ENCODE measurements at places on chromosomes 5 and 9.

DNA sequence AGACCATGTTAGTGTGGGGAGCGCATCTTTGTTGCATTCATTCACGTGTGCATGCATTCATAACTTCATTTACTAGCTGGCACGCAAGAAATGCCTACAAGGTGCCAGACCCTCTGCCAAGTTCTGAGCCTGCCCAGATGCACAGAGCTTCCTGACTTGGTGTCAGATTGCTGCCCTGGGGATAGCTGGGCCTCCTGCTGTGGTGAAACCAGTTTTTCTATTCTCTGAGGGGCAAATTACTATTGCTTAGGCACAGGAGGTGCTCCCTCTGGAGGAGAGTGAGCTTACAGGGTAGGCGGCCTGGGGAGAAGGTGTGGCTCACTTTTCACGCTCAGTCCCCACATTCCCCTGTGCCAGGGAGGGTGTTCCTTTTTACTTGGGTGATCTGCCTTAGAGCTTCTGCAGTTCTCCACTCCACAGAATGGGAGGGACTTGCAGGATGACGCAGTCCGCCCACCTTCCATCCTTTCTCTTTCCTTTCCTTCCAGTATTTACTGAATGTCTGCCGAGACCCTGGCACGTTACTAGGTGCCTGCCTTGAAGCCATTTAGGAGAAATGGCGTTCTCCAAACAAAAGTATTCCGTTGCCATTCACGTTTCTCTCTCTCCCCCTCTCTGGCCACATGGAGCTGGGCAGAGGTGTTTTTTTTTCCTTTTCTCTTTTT, 27.9 kb upstream of the CTNNA1 start:
- DNase-seq = peak; percentile 67

DNA sequence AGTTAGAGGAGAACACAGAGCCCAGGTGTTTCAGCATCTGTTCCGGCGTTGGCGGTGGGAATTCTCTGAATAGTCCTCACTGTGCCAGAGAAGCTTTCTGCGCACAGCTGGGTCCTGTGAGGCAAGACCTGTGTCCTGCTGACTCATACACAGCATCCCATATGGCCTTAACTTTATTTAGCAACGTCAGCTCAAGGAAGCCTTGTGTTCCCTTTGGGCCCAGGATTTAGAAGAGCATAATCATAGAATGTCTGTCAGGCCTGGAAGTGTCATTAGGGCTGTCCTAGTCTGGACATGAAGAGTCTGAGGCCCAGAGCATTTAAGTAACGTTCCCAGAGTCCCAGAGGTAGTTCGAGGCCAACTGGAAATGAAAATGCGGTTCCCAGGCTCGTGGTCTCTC, 188.6 kb upstream of the DMRT1 start:
- DNase-seq = peak; percentile 23

DNA sequence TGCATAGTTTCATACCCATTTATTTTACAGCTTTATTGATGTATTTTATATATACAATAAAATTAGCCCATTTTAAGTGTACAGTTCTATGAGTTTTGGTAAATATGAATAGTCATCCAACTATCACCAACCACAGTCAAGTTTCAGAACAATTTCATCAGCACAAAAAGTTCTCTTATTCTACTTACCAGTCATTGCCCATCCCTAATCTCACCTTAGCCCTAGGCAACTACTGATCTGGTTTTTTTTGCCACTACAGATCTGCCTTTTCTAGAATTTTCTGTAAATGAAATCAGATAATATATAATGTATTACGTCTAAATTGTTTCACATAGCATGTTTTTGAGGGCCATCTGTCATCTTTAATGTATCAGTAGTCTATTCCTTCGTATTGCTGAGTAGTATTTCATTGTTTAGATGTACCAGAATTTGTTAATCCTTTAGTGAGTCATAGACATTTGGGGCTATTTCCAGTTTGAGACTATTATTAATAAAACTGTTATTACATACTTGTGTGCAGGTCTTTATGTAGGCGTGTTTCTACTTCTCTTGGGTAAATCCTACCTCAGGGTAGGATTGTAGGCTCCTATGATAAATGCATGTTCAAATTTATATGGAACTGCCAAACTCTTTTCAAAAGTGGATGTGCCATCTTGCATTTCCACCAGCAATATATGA, 198.5 kb upstream of the ADAMTSL1 start:
- DNase-seq = no peak

- no peak for DNase-seq
Observed at GRCh38 chr5:78995521-78996007, 10.5 kb upstream of the ARSB start.

DNA sequence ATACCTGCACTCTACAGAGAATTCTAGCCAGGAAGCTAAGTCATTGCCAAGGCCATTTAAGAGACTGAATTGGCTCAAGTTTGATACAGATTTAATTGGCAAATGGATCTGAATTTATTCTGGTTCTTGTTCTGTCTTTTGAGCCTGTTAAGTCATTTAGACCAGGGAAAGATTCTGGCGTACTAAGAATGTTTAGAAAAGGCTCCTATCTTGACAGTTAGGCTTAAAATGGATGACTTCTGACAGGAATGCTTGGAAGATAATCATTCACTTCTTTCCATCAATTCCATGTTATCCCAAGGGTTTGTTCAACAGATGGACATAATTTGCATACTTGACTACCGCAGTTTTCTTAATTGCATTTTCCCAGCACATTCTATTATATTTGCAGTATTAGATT, 376.6 kb downstream of the PTPRD start:
- no peak for DNase-seq

DNA sequence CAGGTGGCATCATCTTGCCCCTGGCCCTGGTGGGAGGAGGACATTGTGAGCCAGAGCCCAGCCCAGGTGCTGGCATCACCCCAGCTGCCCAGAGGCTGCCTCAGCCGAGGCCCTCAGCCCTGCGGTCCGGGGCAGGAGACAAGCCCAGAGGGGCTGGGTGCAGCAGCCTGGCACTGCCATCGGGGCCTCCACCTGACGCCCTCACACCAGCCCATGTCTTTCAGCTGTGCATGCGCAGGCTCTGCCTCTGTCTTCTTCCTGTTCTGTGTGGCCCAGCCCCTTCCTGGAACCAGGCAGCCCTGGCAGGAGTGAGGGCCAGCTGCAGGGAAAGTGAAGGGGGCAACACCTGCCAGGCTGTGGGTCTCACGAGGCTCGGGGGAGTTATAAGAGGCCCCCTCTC, 4.8 kb upstream of the CEL start:
- DNase-seq = no peak

- DNase-seq = no peak
Observed at GRCh38 chr5:83848941-83849340, 128.3 kb upstream of the HAPLN1 start.

- peak; percentile 64 for DNase-seq
Observed at GRCh38 chr9:96317335-96317980, 15.5 kb upstream of the HSD17B3 start.

- peak; percentile 78 for DNase-seq
Observed at GRCh38 chr9:100213730-100214477, 114.9 kb downstream of the INVS start.

DNA sequence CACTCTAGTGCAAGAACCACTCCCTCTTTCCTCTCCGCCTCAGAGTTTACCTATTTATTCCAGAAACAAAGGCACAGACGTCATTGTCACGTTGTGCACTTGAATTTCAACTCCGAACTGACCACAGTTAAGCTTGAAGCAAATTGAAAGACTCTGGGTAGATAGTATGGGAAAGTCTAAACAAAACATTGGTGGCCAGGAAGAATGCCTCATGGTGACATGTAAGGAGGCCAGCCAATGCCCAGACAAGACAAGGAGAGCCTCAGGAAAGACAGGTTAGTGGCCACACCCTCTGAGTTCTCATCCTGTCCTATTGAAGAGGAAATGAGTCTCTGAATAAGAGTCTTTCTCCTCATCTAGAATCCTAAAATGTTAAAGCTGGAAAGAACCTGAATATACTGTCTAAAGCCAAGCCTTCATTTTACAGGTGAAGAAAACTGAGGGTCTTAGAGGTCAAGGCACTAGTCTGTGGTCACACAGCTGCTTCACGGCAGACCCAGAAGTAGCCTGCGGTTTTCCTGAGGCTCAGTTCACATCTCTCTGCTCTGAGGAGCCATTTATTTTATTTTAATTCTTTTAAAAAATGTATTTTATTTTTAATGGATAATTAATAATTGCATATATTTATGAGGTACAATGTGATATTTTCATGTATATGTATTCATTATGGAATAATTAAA, 30.2 kb downstream of the ZFAND5 start:
- no peak for DNase-seq

GRCh38 chr5:81694726-81695125, 56.2 kb downstream of the SSBP2 start:
- DNase-seq = no peak

DNA sequence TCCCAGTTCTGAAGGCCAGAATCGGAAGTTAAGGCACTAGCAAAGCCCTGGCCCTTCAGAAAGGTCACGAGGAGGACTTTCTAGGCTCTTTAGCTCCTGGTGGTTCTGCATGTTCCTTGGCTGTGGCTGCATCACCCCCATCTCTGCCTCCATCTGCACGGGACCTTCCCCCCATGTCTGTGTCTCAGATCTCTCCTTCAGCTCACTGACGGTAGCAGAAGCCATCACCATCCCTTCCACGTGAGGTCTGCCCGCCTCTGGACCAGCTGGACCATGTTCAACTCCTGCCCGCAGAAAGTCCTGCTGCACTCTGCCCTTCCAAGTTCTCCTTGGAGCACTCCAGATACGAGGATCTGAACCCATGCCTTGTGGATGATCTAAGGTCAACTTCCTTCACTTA, 242.9 kb upstream of the IRX1 start:
- no peak for DNase-seq

DNA sequence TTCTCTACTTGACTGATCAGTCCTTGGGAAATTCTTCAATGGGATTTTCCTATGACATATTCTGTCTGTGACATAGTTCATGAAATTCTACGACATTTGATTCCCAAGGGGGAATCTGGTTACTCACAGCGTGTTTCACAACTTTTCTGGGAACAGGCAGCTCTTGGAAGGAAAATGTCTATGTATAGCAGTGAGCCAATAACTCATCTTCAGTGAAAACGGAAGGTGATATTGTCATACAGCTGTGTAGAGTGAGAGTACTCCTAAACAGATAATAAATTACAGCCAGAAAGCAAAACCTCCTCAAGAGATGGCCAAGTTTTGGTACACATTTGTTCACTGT, 91.4 kb downstream of the C9orf152 start:
- peak; percentile 95 for DNase-seq

GRCh38 chr5:177311723-177312648, at the start of gene MXD3:
Gene MXD3 (minus strand): TSS chr5:177311898. CDS start chr5:177311830, 68 bp downstream.
- peak; percentile 91 for DNase-seq

DNA sequence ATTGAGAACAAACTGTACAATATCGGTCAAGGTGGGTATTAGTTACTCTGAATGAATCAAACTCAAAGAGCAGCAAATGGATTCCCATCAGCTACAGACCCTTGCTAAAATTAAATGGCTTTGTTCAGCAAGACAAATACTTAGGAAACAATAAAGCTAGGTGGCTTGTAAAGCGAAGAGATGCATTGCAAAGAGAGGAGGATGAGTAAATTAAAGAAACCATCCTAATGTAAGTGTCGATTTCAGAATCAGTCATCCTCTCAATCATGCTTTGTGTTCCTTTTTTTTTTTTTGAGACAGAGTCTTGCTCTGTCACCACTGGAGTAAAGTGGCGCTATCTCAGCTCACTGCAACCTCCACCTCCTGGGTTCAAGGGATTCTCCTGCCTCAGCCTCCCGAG, 359.2 kb upstream of the ZNF462 start:
- no peak for DNase-seq

GRCh38 chr9:71675857-71676165, 92.5 kb downstream of the CEMIP2 start:
- DNase-seq = no peak

DNA sequence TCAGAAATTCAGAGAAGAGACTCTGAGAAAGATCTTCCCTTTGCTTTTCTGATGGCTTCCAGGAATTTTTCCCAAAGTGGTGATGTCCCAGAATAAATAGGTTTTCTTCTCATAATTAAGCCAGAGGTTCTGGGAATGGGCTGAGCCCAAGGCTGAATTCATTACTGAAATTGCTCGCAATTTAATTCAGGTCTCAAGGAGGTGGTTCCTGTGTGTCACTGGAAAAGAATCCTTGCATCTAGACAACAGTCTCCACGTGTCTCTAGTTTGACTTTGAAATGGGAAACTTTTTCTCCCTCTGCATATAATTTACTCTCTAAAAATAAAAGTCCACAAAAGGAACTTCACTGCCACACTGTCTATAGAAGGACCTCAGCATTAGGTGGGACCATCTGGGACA, 27.8 kb upstream of the STX17 start:
- peak; percentile 42 for DNase-seq

DNA sequence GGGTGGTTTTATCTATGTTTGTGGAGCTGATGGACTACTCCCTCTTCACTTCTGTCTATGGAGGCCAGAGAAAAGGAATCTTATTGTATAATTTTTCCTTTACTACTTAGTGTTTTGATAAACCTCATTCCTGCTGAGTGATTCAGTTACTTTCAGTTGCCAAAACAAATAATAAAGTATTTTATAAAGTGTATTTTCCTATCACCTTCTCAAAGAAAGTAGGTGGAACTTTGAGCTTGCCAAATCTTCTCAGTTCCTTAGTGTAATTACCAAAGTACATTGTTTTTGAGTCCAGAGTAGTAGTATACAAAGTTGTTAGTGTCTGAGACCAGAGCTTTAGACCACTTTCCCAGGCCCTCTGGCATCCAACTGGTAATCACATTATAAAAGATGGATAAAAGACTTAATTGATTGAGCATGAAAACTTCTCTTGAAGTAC, 13.5 kb downstream of the RABGAP1 start:
- DNase-seq = peak; percentile 18

DNA sequence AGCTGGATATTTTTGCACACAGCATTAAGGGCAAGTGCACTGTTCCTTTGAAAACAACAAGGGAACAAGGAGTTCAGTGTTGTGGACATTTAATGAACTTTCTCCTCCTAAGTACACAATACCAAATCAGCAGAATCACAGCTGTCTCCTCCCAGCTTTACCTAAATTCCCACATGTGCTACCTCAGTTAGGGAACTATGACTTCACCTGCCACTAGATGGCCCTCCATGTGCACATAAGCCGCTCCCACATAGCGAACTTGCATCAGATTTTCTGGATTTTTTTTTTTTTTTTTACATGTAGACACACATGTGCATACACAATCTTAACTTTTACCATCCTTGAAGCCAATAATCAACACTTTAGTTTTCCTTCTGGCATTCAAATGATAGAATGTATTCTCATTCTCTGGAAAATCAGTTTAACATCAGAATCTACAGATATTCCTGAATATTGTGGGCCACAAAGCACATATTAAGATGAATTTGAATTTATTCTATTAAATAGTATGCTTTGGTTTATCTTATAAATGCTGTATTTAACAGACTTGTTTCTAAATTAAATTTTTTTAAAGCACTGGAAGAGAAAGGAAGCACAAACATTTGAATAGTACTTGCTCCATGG, 123.6 kb downstream of the PALM2AKAP2 start:
- DNase-seq = peak; percentile 81

DNA sequence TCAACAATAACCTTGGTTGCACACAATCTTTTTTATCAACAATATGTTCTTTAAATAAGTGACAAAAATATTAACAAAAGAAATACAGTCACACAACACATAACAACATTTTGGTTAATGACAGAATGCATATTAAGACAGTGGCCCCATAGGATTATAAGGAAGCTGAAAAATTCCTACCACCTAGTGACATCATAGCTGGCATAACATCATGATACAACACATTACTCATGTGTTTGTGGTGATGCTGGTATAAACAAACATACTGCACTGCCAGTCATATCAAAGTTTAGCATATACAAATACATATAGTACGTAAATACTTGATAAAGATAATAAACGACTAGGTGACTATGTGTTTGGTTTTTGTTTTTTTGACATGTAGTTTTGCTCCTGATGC, 344.8 kb upstream of the POU5F2 start:
- no peak for DNase-seq

Measured in AG10803 (cell line).